Activated T-cell treated with anti-CD3 and anti-CD28 coated beads, Interleukin-2, amount 50 U/mL, for 48 hours (primary cell): ENCODE measurements at places on chromosomes 3 and 15.

- no peak for DNase-seq
These were observed 46.7 kb upstream of the BCHE start for GRCh38 chr3:165883863-165884478.

GRCh38 chr3:46252980-46253379 lies 10.7 kb downstream of the CCR3 start:
- no peak for DNase-seq

DNA sequence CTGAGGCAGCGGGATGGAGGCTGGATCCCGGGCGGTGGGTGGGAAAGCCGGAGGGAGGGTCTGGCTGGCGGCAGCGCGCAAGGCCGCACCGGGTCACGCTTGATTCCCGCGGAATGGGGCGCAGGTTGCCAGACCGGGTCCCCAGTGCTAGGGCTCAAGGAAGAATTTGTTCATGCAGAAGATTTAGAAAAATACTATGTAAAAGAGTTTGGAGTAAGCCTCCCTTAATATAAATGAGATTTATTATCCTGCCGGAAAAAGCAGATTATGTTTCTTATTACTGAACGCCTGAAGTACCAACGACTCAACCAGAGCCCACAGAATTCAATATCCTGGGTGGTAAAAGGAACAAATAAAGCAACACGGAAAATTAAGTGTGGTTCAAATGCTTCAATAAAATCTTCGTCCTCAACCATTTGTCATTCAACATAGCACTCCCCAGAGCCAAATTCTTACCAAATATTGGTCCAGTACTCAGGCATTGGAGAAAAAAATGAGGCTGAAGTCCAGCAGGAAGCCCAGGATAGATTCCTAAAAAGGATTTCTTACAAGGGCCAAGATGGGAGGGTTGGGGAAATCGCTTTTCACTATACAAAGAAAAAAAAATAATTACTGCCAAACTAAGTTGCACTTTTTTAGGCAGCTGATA lies 1.2 kb upstream of the ZBTB20 start:
- no peak for DNase-seq

DNA sequence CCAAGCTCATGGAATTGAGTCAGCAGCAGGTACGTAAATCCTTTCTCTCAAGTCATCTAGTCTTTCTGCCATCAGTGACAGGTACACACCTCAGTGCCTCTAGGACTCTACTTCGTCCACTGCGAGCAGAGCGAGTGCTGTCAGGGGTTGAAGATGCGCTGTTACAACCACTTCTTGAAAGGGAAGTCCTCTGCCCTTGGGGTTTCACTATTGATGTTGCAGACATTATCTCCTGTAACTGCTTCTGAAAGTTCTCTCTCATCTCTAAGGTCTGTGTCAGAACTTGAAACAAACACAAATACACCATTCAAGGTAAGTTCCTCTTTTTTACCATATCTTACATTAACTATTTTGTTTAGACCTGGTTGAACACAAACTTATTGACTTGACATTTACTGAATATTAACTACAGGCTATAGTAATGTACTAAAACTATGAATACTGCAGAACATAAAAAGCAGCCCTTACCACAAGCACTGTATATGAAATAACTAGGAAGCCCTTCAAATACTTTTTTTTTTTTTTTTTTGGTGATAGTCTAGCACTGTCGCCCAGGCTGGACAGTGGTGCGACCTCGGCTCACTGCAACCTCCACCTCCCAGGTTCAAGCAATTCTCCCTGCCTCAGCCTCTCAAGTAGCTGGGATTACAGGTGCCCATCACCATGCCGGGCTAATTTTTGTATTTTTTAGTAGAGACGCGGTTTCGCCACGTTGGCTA lies 41.5 kb downstream of the TOPBP1 start:
- no peak for DNase-seq

GRCh38 chr3:119120480-119120879 lies 25.5 kb upstream of the TEX55 start:
- no peak for DNase-seq

- no peak for DNase-seq
These were observed 33.2 kb downstream of the TPRG1 start for GRCh38 chr3:189204937-189205336.

GRCh38 chr3:166917437-166917836 lies 462.7 kb downstream of the ZBBX start:
- no peak for DNase-seq

GRCh38 chr3:138063416-138063815 lies 52.0 kb downstream of the DZIP1L start:
- DNase-seq: no peak

- no peak for DNase-seq
These were observed 675.4 kb downstream of the OTOL1 start for GRCh38 chr3:162171970-162172369.

GRCh38 chr3:108345492-108346205 lies 49.3 kb downstream of the HHLA2 start:
- no peak for DNase-seq

GRCh38 chr3:42106646-42107045 lies 15.5 kb downstream of the TRAK1 start:
- no peak for DNase-seq
